NCI-H1105 treated with DMSO at 0.1 percent for 48 hours (cell line): ENCODE measurements at places on chromosomes 2 and 18.

DNA sequence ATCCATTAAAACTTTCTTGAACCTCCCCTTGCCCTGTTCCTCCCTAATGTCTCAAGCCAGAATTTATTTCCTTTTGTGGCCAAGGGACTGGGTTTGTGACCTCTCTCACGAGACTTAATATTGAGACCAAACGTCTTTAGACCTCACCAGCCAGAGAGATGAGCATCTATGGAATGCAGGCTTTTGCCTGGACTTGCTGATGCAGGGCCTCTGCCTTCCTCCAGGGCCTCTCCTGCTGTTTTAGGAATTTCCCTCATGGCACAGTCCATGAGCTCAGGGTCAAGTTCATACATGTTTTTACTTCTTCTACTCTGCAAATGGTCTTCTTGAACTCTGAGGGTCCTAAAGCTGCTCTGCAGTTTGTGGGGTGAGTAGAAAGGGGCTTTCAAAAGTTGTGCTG is 22.3 kb downstream of the IL1B start:
- no peak for DNase-seq

DNA sequence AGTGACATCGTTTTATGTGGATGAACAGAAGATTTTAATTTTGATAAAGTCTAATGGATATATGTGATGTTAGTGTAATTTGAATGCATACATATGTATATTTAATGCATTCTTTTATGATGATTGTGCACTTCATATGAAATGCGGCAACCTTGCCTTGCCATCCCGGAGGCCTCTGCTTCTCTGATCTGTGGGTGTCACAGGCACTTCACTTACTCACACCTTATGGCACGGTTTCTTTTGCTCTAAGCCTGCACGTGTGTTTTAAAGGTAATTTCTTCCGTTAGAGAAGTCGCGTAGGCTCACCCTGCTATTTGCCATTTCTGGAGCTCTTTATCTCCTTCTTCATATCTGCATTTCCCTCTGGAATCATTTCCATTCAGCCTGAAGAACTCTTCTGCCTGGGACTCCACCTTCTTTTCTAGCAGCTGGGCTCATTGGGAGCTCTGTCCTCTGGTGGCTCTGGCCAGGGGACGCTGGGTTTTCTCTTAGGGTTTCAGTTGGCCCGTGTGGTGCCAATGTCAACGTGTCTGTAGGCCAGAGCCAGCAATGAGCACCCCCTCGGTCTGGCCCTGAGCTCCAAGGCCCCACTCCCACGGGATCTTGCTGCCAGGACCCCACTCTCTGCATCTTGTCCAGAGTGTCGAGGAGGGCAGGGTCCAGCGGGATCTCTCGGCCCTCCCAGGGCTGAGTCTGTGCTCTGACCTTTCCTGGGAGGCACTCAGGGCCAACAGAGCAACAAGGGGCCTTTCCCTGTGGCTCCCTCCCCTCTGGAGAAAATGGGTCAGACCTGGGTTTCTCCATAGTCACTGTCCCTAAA is 97.3 kb downstream of the RTP5 start:
- DNase-seq: no peak

- DNase-seq: no peak
These were observed 473.5 kb upstream of the MYT1L start for GRCh38 chr2:2804528-2804927.

GRCh38 chr2:230343747-230344146 is 16.8 kb downstream of the SP140L start:
- no peak for DNase-seq

DNA sequence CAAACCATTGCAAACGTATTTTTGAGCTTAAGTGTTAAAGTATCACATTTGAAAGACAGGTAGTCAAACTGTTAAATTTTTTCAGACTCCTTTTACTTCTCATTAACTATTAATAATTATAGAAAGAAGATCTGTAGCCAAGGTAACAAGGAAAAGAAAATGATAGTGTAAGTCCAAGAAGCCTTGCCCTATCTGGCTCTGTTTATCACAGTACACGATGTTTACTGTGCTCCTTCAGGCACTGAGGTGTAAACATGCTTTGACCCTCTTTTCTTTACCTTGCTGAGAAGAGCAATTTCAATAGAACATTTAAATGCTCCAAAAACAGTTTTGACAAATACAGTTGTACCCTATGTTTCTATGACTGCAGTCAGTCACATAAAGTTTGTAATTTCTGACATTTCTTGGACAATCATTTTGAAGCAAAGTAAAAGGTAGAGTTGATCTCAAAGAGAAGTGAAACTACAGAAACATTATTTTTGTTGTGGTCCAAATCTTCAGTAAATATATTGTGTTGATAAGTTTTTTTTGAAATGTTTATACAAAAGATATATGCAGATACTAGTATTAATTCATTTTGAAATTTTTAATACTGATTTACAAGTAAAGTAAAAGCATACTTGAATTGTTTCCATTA is 152.6 kb upstream of the KYNU start:
- no peak for DNase-seq

- peak; percentile 53 for DNase-seq
These were observed 198.8 kb downstream of the PDE1A start for GRCh38 chr2:182228073-182228473.

DNA sequence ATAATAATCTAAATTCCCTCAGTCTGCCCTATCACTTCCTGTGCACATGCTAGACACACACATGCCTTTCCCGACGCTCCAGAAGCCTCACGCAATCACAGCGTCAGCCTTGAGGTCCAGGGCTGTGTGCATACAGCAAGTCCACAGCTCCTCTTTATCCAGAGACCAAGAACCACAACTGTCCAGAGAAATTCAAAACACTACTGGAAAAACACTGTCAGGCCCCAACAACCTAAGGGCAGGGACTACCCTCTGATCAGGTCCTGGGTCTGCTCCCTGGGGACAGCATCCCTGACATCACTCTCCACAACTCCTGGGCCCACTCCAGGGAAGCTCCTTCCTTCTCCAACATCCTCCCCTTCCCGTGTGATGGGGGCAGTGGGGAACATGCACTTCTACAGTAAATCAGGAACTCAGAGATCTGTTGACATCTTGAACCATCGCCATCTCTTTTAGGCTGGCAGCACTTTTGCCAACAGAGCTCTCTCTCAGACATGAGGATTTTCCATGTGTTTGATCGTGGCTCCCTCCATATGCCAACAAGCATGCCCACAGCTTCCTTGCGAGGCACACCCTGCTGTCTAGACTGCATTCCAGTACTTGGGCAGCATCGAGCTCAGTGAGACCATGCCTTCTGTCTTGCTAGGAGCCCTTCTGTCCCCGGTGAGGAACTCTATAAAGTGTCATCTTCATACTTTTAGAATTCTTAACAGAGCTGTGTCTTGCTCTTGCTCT is 15.4 kb downstream of the TEX51 start:
- no peak for DNase-seq

DNA sequence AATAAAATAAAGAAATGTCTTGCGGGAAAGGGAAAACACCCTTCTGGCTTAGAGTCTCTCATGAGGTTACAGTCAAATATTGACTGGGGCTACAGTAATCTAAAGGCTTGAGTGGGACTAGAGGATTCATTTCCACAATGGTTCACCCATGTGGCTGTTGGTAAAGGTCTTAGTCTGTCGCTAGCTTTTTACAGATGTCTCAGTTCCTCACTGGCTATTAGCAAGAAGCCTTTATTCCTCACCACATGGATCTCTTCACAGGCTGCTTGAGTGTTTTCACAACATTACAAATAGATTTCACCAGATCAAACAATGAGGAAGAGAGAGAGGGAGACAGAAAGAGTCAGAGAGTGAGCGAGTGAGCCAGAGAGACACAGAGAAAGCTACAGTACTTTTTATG is 8.3 kb upstream of the ZC3H15 start:
- DNase-seq: no peak

DNA sequence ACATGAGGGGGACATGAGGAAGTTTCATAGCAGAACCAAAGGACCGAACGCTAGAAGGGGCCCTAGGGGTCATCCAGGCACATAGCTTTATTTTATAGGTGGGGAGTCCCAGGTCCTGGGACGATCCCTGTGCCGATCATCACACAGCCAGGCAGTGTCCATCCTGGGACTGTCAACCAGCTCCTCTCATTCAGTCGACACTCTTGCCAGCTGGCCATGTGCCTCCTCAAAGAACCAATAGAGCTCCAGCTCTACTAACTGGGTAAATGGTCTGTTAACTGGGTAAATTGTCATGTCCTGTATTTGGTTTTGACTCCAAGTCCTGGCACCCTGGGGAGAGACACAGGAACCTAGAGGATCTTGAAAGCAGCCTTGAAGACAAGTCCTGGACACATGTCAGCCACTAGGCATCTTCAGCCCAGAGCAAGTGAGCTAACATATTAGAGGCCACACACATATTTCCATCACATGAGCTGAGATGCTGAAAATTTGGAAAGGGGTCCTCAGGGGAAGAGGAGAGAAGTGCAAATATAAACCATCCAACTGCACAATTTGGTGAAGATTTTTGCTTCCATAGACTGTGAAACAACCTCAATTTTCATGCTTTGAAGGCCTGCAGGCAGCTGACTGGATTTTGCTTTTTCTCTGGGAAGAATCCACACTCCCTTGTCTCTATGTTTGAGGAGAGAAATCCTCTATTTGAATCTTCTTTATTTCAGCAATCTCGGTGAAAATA is 361.1 kb upstream of the SLC14A2 start:
- DNase-seq: no peak
